ENCODE measurements at places on chromosomes 5 and 9.

GRCh38 chr9:125509476-125509875, 197.5 kb downstream of the MAPKAP1 start:
- no peak for DNase-seq

- no peak for DNase-seq
These were observed 72.2 kb downstream of the MED27 start for GRCh38 chr9:132007371-132008025.

GRCh38 chr9:98108531-98109031, 10.4 kb downstream of the TRIM14 start:
- DNase-seq: no peak

- no peak for DNase-seq
These were observed 2300.3 kb downstream of the MAT2B start for GRCh38 chr5:165805756-165806155.

DNA sequence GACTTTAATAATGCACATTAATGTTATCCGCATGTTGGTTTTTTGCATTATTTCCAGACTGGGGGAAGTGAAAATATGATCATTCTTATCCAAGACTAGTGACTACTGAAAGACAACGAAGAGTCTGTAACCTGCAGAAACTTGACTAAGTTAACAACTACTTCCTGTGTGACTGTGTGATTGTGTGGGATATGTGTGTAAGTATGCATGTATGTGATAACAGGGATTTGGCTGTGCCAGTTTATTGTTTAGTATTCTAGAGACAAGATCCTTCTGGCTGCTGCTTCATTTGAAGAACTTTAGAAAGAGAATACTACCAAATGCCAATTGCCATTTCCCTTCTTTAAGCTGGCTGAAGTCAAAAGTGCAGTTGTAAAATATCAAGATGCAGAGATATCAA, 375.7 kb upstream of the PRR16 start:
- no peak for DNase-seq

GRCh38 chr5:9182899-9183695, 362.8 kb downstream of the SEMA5A start:
- DNase-seq: no peak

- no peak for DNase-seq
These were observed 128.7 kb upstream of the PITX1 start for GRCh38 chr5:135162661-135163265.

- no peak for DNase-seq
These were observed 9.2 kb downstream of the ENC1 start for GRCh38 chr5:74631081-74631953.

- no peak for DNase-seq
These were observed 5.4 kb downstream of the SNX2 start for GRCh38 chr5:122780296-122780695.

DNA sequence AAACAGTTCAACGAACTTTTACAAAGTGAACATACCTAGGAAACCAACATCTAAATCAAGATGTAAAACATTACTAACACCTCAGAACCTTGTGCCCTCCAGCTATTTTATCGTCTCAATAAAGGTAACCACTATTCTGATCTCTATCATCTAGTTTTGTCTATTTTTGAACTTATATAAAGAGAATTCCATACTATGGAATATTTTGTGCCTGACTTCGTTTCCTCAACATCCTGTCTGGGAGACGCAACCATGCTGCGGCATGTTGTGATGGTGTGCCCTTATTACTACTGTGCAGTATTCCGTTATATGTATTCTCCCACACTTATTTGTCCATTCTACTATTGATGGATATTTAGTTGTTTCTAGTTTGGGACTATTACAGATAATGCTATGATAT, 99.2 kb downstream of the NR6A1 start:
- DNase-seq: no peak

GRCh38 chr5:149803641-149804468, 73.7 kb downstream of the PPARGC1B start:
- DNase-seq: peak; percentile 54

DNA sequence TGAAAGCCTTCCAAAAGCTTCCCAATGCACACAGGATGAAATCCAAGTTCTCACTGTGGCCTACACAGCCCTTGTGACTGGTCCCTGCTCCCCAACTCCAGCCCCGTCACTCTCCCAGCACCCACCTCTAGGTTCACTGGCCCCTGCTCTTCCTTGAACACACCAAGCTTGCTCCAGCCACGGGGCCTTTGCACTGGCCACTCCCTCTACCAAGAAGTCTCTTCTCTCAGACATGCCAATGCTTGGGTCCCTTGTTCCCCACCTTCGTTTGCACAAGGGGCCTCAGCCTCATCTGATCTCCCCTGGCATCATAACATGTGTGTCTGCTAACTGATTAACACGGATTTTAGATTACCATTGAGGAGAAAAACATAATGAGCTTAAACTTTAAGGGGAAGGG, 56.0 kb downstream of the ROR2 start:
- no peak for DNase-seq

DNA sequence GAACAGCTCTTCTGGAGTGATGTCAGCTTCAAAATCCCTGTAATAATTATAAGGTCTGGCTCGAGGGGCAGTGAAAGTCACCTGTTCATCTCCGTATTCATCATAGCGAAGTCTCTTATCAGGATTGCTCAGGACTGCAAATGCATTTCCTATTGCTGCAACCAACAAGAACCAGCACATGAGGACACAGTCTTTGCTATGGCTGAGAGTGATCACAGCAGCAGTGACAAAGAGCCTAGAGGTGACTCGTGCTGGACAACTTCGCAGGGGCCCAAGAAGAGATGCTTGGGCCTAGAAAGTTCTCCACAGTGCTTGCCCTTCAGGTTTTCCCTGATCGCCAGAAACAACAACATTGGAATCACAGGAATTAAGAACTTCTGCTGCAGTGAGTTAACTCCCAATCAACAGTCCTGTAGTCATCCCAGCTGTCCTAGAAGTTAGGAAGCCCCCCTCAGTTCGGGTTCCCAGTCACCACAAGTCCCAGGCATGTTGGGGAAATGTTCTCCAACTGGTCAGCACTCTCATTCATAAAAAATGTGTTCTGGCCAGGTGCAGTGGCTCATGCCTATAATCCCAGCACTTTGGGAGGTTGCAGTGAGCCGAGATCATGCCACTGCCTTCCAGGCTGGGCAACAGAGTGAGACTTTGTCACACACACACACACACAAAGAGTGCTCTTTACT, 13.0 kb downstream of the DNAJC18 start:
- no peak for DNase-seq

- no peak for DNase-seq
These were observed 242.8 kb downstream of the PRR16 start for GRCh38 chr5:120706877-120707276.

GRCh38 chr5:39076757-39077728, 2.8 kb upstream of the RICTOR start:
- DNase-seq: no peak

- no peak for DNase-seq
These were observed 14.9 kb downstream of the FAM163B start for GRCh38 chr9:133594310-133594709.

- DNase-seq: no peak
These were observed 25.2 kb downstream of the LNPEP start for GRCh38 chr5:96961053-96961452.

DNA sequence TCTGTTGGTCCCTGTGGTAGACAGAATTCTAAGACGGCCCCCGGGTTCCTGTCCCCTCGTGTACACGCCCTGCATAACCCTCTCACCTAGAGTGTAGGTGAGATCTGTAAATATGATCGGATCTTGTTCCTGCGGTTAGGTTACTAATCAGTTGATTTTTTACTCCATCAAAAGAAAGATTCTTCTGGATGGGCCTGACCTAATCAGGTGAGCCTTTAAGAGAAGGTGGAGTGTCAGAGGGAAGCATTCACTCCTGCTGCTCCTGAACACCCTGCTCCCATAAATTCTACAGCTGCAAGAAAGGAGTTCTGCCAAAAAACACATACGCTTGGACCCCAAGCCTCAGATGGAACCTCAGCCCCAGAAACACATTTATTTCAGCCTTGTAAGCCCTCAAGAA, 15.6 kb upstream of the FUBP3 start:
- DNase-seq: no peak

DNA sequence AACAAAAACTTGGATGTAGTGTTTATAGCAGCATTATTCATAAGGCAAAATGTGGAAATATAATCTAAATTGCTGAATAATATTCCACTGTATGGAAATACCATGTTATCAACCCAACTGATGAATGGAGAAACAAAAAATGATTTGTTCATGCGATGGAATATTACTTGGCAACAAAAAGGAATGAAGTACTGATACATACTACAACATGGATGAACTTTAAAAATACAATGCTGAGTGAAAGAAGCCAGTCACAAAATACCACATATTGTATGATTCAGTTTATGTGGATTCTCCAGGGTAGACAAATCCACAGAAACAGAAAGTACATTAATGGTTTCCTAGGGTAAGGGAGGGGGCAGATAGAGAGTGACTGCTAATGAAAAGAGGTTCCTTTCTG, 83.7 kb upstream of the DNAH5 start:
- no peak for DNase-seq

- no peak for DNase-seq
These were observed 475.0 kb downstream of the CTNND2 start for GRCh38 chr5:11429254-11429653.

GRCh38 chr9:16136961-16137360, 584.1 kb downstream of the CCDC171 start:
- DNase-seq: no peak

DNA sequence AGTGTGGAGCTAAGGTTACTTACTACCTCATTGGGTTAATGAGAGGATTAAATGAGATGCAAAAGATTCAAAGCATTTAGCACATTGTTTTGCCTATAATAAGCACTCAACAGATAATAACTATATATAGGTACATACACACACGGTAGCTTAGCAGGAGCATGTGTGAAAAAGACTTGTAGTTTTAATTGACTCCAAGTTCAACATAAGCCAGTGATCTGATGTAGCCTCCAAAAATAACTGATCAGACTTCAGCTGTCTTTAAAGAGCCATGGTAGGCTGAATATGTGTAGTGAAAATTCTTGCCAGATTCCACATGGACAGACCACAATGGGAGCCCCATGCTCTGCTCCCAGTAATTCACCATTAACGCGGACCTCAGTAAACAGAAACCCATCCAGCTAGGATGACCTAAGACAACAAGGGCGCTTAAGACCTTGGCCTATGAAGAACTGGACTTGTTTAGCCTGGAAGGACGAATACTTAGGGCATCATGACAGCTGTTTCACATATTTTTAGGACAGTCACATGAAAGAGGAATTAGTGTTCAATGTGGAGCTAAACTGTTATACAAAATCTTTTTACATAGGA, 115.1 kb upstream of the ZNF366 start:
- DNase-seq: no peak

DNA sequence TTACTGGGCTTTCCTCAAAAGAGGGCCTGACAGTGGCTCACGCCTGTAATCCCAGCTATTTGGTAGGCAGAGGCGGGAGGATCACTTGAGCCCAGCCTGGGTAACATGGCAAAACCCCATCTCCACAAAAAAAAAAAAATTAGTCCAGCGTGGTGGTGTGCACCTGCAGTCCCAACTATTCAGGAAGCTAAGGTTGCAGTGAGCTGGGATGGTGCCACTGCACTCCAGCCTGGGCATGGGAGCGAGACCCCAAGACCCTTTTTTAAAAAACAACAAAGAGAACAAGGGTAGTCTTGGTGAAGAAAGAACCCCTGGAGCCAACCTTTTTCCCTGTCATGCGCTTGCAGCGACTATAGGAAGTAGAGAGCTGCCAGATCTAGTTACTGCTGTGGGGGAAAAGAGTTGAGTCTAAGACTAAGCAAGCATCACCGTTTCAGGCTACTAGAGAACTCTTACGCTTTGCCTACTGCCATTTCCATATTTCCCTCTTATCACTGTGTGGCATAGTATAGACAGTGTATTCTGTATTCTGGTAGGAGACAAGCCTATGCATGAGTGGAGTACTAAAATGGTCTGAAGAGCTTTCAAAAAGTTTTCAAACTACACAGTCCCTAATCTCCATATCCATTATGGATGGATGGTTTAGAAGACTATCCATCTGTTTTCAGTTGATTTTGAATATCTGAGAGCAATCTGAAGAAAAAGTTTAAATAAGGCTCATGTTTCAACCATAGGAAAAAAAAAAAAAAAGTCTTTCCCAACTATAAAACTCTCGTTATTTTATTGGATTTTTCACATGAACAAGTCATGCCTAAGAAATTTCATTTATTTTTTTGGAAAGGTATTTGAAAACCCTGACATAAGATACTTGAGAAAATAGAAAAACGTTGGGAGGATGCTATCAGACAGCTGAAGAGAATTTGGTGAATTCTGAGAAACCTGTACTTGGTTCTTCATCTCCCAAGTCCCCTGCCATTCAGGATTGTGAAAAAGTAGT, 2.6 kb downstream of the C9orf40 start:
- no peak for DNase-seq

GRCh38 chr5:40784027-40784653, 14.0 kb downstream of the PRKAA1 start:
- DNase-seq: no peak

GRCh38 chr5:16192311-16192710, 12.7 kb upstream of the MARCHF11 start:
- no peak for DNase-seq

DNA sequence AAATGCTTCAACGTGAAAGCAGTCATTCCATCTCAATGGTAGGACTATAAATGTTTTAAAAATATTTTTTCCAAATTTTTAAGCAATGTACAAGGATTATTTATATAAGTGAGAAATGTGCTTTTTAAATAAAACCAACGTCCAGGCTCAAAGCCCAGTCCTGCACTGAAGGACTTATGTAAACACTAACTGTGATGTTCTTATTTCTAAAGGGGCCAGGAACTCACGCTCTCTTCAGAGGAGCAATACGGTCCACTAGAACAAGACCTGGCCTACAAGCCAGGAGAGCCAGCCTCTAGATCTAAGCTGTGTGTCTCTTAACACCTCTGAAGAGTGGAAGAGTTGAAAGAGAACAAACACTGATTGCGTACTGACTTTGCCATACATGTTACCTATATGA, 12.1 kb downstream of the TTLL11 start:
- no peak for DNase-seq

DNA sequence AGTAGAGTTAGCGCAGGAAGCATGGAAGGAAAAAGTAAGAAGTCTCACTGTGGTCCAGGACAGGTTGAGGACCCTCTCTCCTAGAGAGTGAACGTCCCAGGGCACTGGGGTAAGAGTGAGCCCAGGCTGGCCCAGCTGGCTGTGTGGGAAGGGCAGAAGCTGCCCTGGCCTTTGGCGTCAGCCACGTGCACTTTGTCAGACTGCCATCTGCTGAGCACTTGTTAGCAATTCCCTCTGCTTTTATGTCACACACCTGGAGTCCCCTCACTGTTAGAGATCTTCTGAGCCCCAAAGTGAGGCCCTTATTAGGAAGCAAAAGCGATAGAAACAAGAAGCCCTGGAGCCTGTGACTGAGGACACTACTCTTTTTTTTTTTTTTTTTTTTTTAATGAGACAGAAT, 79.1 kb downstream of the UGCG start:
- no peak for DNase-seq
